ENCODE measurements at places on chromosomes 6 and 20.

- DNase-seq = no peak
Observed at GRCh38 chr20:41956338-41957074, 338.3 kb upstream of the CHD6 start.

GRCh38 chr20:35279040-35279439 lies 1.1 kb upstream of the MMP24OS start:
- no peak for DNase-seq

DNA sequence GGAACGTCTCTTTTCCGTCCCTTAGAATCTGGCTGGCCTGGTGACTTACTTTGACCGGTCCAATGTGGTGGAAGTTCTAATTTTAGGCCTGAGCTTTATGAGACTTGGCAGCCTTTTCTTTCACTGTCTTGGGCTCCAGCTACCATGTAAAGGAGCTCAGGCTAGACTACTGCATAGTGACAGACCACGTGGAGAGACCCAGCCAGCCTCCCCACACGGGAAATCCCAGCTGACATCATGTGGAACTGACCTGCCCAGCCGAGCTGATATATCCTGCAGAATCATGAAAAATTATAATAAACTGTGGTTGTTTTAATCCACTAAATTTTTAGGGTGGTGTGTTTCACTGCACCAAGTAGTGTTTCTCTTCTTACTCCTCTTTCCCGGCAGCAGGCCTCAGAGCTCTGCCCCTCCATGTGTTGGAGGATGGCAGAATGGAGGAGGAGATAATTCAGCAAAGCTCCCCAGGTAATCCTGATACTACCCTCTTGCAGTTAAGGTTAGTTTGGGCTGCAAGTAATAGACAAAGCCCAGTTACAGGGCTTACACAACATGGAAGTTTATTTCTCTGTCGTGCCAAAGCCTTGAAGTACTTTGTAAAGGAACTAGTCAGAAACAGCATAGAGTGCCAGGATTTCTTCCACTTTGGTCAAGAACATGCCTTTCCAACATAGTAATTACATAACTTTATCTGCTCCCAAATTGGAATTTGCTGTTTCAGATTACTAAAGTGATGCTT lies 87.5 kb downstream of the SH3BGRL2 start:
- DNase-seq = no peak

- DNase-seq = no peak
Observed at GRCh38 chr6:150717419-150717818, 117.7 kb downstream of the PLEKHG1 start.

DNA sequence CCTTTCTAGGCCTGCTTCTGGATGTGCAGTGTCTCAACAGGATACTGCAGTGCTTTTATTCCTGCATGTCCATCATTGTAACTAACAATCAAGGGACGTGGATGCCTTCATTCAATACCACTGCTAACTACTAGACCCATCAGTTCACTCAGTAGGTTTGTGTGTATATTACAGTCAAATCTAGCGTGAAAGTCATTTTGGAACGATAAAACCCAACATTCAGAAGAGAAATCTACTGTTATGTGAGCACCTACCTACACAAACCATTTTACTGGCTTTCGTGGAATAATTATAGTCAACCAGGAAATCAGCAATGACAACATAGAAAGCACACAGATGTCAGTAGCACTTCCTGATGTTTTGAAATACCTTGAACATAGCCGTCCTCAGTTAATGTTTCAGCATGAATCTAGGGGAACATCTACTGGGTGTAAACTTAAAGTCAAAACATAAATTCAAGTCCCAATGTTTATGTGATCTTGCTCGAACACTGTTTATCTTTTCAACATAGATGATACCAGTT lies 270.6 kb downstream of the FARS2 start:
- DNase-seq = no peak

GRCh38 chr20:3404402-3404801 lies 3.1 kb downstream of the DNAAF9 start:
- no peak for DNase-seq

DNA sequence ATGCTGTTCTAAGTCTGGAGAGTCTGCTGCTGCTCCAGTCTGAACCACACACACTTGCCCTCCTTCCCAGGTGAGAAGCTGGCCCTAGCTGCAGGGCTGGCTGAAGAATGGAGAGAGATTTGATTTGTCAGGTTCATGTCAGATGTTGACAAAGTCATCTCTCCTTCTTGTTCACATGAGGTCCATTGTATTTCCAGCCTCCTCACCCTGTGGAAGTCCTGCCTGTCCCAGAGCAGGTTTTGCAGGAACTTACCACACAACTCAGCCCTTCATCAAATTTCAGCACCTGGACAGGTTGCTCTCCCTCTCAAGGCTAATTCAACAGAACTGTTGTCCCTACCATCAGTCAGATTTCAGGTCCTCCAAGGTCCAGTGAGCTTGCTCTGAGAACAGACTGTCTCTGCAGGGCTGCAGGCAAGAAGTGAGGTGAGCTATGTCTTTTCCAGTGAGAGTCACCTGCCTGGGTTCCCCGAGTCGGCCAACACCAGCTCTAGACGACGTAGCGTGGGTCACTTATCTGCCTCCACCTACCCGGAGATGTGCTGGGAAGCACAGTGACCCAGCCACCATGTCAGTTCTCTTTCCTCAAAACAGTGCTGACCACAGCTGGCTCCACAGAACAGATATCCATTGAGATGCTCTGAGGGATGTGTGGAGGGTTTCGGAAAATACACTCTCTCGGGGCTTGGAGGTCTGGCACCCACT lies 58.0 kb upstream of the CD93 start:
- no peak for DNase-seq

DNA sequence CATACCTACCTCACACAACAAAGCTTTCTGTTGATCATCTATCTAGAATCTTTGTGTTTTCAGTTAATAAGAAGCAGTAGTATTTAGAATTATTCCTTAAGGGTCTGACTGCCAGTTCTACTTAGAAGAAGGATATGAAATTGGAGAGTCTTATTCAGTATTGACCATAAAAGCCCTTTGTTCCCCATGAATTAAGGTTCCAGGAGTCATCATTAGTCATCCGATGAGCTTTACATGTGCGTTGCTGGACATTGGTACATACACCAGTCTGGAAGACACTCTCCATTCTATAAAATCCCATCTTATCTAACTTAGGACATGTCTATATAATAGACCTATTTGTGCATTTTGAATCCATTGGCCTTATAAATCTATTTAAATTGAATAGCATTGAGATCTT lies 34.4 kb upstream of the RNF217 start:
- no peak for DNase-seq

- DNase-seq = no peak
Observed at GRCh38 chr6:154638369-154638768, 94.8 kb upstream of the SCAF8 start.

DNA sequence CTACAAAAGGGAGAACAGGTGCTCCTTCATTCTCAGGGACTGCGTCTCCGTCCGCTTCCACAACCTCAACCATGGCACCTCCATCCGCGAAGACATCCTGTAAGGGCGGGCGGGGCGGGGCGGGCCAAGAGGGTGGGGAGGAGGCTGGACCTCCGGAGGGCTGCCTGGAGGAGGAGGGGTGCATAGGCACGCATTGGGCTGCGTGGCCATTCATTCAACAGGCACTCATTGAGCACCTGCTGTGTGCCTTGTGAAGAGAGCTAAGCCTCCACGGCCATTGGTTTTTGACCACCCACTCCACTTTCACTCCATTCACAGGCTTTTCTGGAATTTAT lies 435 bp downstream of the ZSWIM3 start:
- DNase-seq = peak; percentile 47

- DNase-seq = no peak
Observed at GRCh38 chr6:30802731-30803130, 58.4 kb upstream of the IER3 start.

GRCh38 chr6:3230900-3231246 lies 3.4 kb upstream of the TUBB2B start:
- no peak for DNase-seq

All from activated T-cell treated with anti-CD3 and anti-CD28 coated beads for 48 hours (primary cell).